ENCODE measurements at places on chromosomes 4 and X.

DNA sequence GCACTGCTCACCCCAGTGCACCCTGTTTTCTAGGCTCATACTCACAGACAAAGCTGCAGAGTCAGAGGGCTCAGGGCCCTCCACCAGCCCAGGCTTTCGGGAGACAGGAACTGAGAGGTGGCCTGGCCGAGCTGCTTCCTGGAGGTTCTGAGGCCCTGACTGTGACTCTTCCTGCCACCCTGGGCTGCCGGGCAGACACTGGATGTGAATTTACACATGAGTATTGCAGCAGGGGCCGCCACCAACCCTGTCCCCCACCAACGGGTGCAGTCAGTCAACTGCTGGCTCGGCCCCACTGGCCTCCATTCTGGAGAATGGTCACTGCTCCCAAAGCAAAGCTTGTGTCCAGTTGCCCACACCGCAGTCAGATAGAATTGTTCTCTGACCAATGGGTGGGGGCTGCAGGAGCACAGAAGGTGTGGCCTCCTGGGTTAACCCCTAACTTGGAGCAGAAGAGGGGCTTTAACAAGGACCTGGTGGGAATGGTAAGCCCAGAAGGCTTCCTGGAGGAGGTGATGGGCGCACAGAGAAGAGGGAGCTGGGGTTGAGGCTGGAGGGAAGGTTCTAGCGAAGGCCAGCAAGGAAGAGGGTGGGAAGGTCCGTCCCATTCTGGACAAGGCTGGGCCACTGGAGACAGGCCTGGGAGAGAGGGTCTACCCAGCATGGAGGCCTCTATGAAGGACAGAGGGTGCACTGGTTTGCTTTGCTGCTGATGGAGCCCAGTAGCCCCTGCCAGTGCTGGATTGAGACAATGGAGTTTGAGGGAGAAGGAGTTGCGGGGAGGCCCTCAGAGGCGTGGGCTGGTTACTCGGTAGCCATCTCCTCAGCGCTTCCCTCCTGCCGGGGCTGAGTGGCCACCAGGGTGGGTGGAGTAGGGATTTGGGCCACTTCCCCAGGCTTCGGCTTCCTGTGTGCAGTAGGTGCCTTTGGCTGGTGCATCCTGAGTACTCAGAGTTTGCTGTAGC lies 135.3 kb downstream of the CPZ start:
- DNase-seq, result no peak

GRCh38 chr4:113823291-113823659 lies 61.7 kb upstream of the CAMK2D start:
- DNase-seq, result no peak

DNA sequence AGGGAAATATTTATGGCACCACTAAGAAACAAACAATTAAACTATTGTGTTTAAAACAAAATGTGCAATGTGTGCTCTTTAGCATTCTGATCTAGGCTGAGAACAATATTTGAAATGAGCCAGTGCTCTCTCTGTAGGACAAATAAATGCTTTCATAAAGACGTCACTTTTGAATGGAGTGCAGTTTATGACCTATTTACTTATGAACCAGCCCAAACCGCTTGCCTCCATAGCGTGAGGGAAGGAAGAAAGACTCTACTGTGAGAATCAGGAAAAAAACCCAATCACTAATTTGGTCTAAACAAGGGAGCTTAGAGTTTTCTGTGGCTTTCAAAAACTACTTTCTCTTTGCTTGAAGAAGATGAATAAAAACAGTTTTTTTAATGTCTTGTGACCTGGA lies 39.4 kb downstream of the SAT1 start:
- DNase-seq, result no peak

GRCh38 chr4:156945532-156945931 lies 26.1 kb downstream of the PDGFC start:
- no peak for DNase-seq

GRCh38 chr4:82984459-82984858 lies 26.2 kb downstream of the LIN54 start:
- DNase-seq, result no peak

DNA sequence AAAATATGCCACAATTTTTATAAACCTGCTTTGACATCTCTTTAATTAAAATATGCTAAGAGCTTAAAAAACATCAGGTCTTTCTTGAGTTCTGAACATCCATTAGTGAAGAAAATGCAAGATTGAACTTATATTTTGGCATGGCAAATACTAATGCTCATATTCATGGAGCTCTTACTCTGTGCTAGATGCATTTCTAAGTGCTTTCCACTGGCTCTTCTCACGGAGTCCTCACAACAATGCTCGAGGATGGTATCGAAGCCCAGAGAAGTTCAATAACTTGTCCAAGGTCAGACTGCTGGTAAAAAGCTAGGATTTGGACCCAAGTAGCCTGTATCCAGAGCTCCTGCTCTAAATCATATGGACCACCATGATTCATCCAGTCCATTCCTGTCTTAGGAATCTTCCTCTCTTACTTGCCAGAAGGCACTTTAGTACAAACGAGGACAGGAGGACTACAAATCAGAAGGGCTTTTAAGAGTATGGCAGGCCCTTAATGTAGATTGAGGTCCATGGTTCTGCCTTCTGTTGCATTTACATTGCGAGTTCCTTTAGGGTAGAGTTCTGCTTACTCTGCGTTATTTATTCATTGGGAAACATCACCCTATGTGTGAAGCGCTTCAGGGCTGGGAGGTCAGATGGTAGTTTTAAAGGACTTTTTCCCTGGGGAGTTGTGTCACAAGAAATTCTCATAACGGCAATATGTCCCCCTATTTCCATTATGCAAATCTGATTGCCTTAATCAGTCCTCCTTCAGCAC lies 199.2 kb downstream of the RASL11B start:
- no peak for DNase-seq

DNA sequence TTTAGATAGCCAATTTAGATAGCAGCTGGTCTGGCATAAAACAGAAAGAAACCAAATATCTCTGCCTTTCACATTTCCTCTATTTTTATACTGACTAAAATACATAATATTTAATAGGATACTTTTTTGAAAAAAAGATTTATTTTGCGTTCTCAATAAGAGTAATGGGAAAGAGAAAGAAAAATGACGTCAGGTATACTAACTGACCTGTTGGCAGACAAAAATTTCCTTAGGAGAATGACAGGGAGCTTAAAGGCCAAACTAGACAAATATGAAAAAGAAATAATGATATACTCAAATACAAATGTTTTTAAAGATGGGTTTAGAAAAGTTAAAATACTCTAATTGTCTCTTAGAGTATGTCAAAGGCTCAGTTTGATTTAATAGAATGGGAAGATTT lies 309.4 kb upstream of the ADGRL3 start:
- DNase-seq, result no peak

DNA sequence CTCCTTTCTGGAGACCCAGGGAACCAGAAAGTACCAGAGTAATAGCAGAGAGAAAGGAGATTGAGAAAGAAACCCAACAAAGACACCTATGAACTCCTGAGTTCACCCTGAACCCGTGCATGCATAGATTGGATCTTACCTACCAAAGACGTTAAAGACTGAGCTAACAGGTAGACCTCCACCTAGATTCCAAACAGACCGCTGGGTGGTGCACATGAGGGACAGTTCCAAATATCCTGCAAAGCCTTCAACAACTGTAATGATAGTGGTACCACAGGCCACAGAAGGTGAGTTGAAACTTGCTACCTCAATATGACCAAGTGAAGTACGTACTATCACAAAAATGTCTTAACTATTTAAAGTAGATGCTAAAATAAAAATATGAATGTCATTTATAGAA lies 34.0 kb upstream of the NR0B1 start:
- no peak for DNase-seq

- no peak for DNase-seq
Measured at GRCh38 chr4:124631760-124632159, 80.8 kb downstream of the ANKRD50 start.

GRCh38 chr4:153784166-153784699 lies 4.7 kb downstream of the SFRP2 start:
- DNase-seq, result no peak

- no peak for DNase-seq
Measured at GRCh38 chrX:72306851-72307645, 1.3 kb upstream of the CITED1 start.

DNA sequence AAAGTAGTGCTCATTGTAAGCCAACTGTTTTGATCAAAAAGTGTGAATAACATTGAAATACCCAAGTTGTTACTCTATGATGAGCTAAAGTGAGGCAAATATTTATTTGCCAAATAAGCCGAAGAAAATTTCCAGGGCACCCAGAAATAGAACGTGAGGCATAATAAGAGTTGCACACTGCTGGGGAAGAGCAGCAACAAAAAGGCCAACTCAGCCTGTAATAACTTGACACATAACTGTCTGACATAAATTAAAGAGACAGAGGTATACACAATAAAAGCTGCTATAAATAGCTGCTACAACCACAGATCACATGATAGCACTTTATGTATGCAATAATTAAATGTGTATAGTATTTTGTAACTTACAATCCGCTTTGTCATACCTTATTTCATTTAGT lies 2.0 kb upstream of the ABCB7 start:
- no peak for DNase-seq

- no peak for DNase-seq
Measured at GRCh38 chrX:48480142-48480541, 4.1 kb downstream of the FTSJ1 start.

DNA sequence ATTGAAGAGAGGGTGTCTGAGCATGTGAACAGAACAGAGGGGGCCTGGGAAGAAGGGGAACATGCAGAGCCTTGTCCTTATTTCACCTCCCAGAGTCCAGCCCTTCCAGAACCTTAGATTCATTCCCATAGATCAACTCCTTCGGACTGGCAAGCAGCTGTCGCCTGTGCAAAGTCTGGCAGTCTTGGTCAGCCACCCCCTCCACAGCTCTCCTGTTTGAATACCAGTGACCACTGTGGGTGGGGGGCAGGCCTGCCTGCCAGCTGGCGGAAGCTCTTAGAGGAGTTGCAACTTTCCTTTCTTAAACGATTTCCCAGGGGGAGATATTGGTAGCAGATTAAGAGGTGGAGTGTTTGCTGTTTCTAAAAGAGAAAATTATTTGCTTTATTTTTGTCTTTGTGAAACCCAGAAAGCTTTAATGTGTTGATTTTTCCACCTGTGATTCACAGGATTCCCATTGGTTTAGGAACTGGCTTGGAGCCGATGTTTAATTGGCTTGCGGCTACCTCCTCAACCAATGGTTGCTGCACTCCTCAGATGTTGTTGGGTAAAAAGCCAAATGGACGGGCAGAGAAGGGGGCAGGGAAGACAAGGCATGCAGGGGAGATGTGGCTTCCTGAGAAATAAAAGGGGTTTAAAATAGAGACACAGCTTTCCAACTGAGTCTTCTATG lies 62.2 kb upstream of the PRPS1 start:
- no peak for DNase-seq

DNA sequence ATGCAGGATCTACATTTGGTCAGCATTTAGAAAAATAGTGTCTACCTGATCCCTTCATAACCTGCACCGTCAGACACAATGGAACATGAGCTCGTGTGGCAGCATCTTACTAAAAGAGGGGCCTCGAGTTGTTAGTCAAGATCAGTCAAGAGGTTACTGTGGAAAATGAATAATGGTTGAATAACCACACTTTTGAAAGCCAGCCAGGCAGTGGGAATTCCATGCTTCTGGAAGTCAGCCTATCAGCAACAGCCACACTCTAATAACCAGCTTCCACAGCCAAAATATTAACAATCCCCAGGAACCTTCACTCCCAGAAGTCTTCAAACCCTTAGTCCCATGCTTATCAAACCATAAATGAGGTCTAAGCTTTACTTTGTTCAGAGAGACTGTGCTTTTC lies 234.3 kb downstream of the HS3ST1 start:
- DNase-seq, result no peak

GRCh38 chr4:110022457-110022856 lies 109.8 kb downstream of the EGF start:
- DNase-seq, result no peak

DNA sequence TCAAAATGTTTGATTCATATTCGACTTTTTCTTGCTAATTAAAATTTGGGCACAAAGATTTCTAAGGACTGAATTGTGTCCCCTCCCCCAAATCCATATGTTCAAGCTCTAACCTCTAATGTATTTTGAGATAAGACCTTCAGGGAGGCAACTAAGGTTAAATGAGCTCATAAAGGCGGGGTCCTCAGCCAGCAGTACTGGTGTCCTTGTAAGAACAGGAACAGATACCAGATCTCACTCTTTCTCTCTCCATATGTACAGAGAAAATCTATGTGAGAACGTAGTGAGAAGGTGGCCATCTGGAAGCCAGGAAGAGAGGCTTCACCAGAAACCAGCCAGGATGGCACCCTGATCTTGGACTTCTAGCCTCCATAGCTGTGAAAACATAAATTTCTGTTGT lies 116.9 kb downstream of the VEGFC start:
- DNase-seq, result no peak

DNA sequence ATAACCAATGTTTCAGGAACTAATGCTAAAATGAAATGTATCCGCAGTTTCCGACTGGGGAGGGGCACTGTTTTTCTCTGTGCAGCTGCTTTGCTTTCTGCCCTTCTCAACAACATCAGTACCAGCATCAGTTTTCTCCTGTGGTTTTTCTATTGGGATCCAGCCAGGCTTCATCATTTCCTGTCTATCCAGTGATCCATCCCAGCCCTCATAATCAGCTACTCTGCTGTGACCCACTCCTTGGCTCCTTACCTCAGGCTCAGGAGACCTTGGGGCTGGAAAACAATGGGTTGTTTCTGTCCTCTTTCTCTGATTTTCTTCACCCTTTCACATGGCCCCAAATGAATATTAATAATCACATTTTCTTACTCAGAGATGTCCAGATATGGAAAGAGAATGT lies 222.2 kb upstream of the DKK2 start:
- DNase-seq, result no peak

GRCh38 chr4:92106816-92107215 lies 196.9 kb upstream of the GRID2 start:
- DNase-seq, result no peak

DNA sequence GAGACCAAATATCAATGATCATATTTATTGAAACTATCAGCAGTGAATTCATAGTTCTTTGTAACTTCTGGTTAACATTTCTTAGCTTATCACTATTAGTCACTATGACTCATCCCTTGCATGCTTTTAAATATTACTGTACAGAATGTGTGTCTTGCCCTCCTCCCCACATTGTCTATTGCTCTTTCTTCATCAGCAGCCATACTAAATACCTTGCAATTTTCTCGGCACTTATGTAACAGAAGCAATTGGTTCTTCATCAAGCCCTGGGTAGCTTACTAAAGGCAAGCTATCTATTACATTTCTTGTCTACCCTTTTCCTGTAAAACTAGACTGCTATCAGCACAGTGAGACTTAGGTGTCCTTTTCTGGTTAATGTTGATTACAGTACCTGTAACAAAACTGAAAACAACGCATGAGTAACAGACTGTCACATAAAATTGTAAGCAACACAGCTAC lies 8.2 kb downstream of the KLHL4 start:
- DNase-seq, result no peak

GRCh38 chrX:140672840-140673731 lies 36.5 kb upstream of the LINC00632 start:
- DNase-seq, result no peak

- no peak for DNase-seq
Measured at GRCh38 chr4:75698963-75699228, 25.5 kb upstream of the USO1 start.

DNA sequence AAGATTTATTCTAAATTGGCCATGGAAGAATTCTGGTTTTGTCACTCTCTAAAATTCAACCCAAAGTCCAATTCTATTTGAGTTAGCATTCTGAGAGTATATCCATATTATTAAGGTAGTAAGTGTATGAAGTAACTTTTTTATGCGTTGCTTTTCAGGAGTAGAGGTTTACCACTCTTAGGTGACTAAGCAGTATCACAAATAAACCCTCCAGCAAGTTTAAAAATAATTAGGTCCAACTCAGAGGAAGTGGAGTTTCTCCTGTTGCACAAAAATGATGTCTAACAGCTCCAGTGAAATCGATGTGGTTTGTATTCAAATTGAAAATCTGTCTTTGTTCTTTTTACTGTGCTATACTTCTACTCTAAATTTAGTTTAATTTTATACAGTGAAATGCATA lies 6.6 kb downstream of the SCML1 start:
- DNase-seq, result no peak

Measured in stimulated activated CD4-positive, alpha-beta T cell treated with anti-CD3 and anti-CD28 coated beads, Interleukin-1b, Interleukin-23, amount 100 ng/mL, for 1 hour (primary cell).